ENCODE measurements at places on chromosomes 6 and 20.

DNA sequence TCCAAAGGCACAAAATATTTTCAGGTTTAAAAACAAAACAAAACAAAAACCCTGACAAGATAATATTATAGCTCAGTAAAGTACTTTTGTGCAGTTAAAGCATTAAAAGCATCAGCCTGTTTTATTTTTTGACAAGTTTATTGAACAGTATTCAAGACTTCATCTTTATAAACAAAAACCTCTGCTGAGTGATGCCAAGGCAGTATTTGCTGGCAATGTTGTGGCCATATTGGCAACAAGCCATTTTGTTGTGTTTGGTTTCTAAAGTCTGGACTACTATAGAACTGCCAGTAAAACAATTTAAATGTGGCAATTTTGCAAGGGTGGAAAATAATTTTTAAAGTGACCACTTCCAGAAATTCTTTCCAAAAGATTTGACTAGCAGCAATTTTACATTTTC is 15.9 kb downstream of the CPNE1 start:
- DNase-seq: no peak

DNA sequence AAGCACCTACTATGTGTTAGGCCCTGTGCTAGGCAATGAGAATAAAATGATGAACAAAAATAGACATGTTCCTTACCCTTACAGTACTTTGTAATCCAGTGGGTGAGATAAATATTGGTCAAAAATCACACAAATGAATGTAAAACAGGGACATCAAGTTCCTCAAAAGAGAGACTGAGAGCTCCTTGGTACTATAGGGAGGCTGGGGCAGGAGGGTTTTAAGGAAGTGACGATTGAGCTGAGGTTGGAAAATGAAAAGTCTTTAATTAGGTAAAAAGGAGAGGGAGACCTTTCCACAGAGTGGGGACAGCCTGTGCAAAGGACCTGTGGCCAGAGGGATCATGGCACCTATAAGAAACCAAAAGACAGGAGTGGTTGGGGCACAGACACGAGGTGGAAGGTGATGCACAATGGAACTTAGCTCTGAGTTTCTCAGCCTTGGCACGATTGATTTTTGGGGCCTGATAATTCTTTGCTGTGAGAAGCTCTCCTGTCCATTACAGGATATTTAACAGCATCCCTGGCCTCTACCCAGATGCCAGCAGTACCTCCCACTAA is 140.3 kb downstream of the CEP57L1 start:
- no peak for DNase-seq

GRCh38 chr6:3299221-3299620 is 40.5 kb downstream of the PSMG4 start:
- DNase-seq: no peak

DNA sequence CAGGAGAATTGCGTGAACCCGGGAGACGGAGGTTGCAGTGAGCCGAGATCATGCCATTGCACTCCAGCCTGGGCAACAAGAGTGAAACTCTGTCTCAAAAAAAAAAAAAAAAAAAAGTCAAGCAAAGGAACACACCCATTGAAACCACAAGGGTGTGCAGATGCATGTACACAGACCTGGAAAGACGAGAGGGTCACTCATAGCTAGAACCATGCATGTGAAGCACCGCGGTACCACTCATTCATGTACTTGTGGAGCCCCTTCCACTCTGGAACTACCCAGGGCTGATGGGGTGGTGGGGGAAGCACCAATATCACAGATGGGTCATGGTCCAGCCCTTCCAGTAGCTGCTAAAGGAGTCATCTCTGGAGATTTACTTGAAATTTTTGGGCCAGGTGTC is 7.4 kb upstream of the TJAP1 start:
- no peak for DNase-seq

DNA sequence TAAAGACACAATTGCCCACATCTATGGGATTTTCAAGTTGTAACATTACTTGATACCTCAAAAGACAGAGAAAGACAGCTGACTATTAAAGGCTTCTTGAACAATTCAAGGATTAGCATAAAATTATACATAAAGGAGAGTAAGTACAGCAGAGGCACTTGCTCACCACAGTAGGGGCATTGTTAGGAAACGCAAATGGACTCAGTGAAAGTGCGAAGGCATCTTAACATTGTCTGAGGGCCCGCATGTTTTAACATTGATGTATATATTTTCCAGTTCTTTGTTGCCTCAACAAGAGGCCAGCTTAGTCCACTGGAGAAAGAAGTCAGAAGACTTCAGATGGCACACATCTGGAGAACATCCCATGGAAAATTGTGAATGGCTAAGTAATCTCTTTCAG is 115.4 kb downstream of the SIM1 start:
- DNase-seq: no peak

- DNase-seq: no peak
These were observed 40.4 kb upstream of the SGK1 start for GRCh38 chr6:134358320-134358719.

All from glutamatergic neuron (in vitro differentiated cells).